Fibroblast of skin of scalp (primary cell): ENCODE measurements at places on chromosomes 12 and 14.

GRCh38 chr12:17818931-17819330 is 271.1 kb downstream of the RERGL start:
- no peak for DNase-seq

DNA sequence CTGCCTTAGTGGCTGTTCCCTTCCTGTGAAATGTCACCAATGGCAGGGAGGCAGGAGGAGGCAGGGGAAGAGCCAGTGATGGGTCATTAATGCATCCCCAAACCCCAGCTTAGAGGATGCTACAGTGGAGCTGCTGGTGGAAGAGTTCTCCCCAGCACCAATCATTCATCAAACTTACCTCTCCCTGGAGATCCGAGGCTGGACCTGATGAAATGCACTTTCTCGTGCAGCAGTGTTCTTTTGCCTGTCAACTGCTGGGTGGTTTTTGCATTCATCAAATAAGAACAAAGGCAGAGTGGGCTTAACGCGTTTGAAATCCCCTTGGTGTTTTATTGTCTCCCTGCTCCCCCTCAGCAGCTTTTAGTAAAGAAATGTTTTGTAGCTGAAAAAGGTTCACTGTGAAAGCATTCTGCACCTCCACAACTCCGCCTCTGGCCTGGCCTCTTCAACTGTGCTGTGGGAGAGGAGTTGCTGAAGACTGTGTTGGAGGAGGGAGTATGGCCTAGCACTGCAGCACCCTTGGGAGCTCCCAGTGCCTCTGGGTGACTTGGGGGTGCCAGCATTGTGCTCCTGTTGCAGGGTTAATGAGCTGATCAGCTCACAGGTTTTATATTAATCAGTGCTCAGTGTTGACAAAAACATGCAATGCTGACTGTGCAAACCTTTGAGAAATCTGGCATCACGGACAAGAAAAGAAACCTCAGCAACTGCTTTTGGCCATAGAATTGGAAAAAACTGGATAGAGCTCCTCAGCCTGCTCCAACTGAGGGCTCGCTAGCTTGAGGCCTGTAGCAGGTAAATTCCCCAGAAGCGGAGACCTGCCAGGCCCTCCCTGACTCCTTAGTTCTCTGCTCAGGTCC is 14.4 kb downstream of the TSPAN9 start:
- no peak for DNase-seq

DNA sequence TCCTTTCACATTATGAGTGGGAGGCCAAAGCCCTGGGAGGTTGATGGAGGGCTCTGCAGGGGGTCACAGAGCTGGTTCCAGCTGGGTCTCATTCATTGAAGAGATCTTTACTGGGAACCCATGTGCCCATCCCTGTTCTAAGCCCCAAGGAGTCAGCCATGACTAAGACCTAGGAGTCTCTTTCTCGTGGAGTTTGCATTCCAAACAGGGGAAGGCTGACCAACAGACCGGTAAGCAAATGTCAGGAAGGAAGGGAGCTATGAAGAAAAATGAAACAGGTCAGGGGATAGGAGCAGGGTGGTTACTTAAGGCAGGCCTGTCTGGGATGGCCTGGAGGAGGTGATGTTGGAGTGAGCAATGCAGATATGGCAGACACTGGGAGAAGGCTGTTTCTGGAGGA is 31.5 kb downstream of the SYNDIG1L start:
- no peak for DNase-seq

DNA sequence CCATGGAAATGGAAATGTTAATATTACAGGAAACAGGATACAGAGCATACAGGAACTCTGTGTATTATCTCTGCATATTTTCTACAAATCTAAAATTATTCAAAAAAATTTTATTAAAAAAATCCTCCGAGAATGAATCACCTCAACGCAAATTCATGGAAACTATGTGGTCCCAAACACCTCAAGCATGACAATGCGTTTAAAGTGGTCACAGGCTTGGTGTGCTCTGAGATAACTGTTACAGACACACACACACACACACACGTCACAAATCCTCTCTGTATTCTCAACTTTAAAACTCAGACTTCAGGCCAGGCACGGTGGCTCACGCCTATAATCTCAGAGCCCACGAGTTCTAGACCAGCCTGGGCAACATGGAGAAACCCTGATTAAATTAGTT is 45.3 kb upstream of the MTERF2 start:
- peak; percentile 7 for DNase-seq

DNA sequence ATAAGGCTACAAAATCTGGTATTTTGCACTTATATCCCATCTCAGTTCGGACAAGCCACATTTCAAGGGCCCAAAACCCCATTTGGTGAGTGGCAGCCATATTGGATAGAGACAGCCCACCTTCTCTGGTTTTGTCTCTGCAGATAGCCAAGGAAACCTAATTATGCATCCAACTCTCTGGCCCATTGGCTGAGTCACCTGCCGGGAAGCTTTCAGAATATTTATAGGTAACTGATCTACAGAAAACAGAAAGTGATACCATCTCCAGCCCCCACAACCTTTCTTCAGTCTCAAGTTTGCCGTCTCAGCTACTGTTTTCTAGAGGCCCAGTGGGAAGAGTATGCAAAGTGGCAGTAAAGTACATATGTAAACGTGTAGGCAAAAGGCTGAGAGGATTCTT is 33.7 kb upstream of the PPP1CC start:
- no peak for DNase-seq

DNA sequence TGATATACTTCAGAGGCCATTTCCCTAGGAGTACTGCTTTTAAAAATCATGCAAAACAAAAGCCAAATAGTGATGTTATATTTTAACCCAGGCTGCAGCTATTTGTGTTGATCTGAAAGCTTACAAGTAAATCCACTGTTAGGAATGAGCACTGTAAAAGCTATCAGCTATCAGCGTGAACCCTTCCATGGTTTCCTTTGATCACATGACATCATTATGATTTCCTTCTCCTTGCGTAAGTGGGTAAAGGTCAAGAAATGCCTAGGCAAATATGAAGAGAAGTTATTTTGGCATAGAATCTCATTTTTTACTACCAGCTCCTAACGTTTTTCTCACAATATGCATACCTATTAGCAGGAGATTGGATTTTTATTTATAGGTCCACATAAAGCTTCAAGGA is 48.6 kb upstream of the CATSPERB start:
- DNase-seq: no peak

DNA sequence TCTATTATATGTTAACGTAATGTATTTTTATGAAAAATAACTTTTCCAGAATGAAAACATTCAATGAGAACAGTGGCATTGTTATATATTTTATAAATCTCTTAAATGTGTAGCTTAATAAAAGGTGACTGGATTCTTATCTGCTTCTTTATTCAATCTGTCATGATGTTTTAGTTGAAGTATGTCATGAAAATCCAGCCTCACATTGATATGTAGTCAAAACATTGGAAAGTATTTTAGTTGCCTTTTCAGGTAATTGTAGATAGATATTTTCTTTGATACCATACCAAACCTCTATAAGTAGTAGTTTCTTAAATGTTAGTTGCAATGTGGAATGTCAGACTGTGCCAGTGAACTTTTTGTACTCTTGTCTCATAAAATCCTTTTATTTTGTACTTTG is 41.3 kb upstream of the MSRB3 start:
- DNase-seq: no peak

- no peak for DNase-seq
These were observed 120.7 kb downstream of the CRACR2A start for GRCh38 chr12:3632256-3632655.

GRCh38 chr12:132881818-132882217 is 5.6 kb downstream of the CHFR start:
- DNase-seq: peak; percentile 8

- no peak for DNase-seq
These were observed 28.9 kb upstream of the LTA4H start for GRCh38 chr12:96064271-96064670.

DNA sequence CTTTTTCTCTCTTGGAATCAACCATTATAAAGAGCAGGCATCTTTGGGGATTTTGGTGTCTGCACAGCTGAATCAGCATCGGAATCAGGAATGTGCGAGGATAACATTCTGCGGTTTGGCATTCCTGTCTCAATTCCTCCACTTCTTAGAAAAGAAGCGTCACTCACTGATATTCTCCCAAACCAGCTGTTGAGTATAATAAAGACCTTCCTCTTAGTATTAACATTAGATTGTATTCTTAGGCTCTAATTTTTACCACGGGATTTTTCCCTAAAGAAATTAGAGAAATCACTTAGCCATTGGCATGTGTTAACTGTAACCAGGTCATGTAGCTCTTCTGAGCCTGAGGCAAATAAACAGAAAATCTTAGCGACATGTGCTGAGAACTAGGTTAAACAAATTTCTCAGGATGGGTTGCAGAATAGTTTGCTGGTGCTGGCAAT is 128.7 kb downstream of the TMX1 start:
- DNase-seq: peak; percentile 96

GRCh38 chr14:35295845-35296161 is 3.6 kb downstream of the PSMA6 start:
- DNase-seq: no peak

DNA sequence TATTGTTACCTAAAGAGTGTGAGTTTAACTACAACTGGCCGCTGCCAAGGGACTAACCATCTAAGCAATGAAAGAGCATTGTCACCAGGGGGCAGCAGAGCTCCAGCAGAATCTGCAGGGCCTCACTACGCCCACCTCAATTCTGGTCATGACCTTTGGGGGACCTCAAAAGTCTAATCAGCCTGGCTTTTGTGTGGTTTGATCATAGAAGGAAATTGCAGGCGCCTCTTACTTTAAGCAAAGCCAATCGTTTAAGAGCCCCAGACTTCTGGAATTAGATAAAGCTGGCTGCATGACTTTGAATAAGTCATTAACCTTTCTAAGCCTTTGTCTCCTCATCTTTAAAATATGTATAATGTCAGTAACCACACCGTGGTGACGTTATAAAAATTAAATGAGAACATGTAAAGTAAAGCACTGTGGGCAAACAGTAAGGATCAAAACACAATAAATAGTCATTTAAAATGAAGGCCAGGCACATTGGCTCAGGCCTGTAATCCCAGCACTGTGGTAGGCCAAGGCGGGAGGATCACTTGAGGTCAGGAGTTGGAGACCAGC is 58.6 kb downstream of the TBX3 start:
- DNase-seq: peak; percentile 43

DNA sequence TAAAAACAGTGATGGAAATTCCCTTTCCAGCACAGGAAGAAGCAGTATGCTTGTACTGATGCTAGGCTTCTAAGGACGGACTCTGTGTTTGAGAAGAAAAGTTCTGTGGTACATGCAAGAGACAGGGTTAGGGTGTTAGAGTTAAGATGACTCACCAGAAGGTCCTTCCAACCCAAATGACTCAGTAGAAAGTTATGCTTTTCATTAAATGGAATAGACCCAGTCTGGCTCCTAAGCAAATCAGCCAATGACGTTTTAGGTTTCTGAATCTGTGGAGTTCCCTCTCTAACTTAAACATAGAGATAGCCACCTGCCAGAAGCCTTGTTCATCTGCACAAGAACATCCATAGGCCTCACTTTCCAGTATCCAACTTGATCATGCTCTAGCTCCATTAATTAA is 5.7 kb downstream of the PTHLH start:
- DNase-seq: peak; percentile 92

DNA sequence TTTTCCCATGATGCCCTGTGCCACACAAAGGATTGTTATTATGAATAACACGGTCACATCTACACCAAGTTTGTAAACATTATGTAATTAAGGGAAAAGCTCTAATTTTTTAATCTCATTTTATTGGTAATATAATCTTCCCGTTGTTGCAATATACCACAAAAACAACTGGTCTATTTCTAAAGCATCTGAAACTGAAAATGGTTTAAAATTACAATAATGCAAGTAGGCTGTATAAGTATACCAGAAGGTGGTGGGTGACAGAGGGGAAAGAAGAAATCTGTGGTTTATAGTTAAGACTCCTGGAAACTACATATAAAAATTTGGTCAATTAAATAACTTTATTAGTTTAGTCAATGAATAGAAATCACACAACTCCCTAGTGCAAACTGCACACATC is 5.2 kb downstream of the DDHD1 start:
- DNase-seq: no peak

- no peak for DNase-seq
These were observed 79.9 kb downstream of the TAOK3 start for GRCh38 chr12:118292836-118293235.
